ENCODE measurements at places on chromosomes 13 and 19.

DNA sequence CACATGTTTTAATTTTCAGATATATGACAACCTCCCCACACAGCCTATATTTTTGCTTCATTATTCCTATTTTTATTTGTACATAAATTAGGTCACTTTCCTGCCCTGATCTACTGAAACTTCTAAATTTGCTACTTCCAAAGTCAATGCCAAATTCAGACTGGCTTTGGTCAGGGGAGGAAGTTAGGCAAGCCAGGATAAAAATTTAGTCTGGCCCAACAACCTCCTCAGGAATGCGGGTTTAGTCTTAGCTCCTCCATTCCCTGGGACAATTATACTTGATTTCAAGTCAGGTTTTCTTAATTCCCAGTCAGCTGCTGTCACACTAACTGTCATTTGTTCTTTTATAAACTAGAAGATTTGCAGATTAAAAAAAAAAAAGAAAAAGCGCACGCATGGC is 84.3 kb downstream of the TM9SF2 start:
- DNase-seq: no peak

DNA sequence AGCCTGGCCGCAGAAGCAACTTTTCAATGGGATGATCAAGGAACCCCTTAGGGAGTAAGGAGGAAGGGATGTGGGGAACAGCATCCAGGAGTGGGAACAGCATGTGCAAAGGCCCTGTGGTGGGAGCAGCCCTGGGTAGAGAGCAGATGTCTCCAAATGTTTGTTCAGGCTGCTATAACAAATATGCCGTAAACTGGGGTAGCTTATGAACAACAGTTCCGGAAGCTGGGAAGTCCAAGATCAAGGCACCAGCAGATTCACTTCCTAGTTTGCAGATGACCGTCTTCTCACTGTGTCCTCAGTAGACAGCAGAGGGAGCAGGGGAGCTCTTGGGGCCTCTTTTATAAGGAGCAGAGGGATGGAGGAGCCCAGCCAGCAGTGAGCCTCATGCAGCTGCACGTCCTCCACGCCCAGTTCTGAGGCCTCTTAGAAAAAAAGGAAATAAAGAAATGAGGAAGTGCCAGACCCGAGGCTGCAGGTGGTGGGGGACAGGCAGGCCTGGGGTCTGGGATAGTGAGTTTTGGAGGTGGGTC is 4.2 kb upstream of the LRRC25 start:
- no peak for DNase-seq

GRCh38 chr19:31338069-31338776 is 11.0 kb downstream of the TSHZ3 start:
- DNase-seq: no peak

DNA sequence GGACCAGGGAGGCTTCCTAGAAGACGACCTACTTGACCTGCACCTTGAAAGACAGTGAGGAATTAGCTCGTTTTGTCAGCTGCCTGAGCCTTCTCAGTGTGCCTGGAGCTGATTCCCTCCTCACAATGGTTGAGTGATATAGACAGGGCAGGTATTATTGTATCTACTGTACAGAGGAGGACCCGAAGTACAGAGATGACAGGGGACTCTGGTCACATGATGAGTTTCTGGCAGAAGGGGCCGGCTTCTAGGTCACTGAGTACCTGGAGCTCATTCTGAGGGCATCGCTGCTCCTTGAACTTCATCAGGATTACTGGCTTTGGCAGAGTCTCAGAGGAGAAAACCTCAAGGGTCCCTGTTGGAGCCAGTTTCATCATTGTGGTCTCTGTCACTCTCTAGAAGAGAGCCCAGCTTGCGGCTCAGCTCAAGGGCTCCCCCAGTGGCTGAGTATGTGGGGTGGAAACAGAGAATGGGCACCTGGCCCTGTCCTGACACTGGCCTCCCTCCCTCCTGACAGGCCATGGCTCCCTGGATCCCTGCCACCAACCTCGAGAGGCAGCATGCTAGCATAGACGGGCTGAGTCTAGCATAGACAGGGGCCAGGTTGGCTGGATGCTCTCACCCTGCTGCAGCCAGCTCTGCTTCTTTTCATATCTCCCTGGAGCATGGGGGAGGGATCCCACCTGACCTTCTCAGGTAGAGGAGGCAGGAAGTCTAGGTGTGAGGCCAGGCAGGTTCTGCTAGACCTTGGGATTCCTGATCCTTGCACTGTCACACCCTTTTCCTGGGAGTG is 38.7 kb downstream of the NFIX start:
- DNase-seq: peak; percentile 23

DNA sequence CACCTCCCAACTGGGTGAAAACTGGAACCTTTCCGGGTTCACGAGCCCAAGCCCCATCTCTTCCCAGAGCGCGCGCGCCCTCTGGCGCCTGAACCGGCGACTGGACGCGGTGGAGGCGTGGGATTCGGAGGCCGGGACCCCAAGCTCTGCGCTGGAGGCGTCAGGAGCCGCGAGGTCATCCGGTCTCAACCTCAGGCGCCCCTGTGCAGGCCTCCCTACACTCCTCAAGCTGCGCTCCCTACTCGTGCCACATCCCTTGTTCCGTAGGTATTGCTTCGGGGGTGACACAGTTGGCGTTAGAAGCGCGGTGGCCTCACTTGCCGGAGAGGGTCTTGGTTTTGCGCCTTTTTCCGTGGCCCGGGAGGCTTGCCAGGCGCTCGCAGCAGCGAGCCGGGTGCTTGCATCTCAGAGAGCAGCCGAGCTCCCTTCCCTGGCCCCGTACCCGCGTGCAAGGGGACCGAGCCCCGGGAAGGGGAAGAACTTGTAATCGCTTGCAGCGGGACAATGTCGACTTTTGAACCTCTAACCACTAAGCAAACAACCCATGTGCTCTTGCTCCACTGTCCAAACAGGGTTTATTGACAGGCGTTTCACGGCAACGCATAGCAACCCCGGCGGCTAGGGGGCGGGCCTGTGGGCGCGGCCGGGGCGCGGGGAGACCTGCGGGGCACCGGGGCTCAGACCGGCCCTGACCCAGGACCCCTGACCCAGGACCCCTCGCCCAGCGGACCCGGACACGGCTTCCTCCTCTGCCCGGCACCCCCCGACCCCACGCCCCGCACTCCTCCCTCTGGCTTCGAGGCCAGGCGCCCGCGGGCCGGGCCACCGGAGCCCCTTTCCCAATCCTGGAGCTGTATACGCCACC is 8.5 kb downstream of the CDX2 start:
- DNase-seq: peak; percentile 27

GRCh38 chr19:38734176-38734425 is 10.2 kb downstream of the CAPN12 start:
- no peak for DNase-seq

DNA sequence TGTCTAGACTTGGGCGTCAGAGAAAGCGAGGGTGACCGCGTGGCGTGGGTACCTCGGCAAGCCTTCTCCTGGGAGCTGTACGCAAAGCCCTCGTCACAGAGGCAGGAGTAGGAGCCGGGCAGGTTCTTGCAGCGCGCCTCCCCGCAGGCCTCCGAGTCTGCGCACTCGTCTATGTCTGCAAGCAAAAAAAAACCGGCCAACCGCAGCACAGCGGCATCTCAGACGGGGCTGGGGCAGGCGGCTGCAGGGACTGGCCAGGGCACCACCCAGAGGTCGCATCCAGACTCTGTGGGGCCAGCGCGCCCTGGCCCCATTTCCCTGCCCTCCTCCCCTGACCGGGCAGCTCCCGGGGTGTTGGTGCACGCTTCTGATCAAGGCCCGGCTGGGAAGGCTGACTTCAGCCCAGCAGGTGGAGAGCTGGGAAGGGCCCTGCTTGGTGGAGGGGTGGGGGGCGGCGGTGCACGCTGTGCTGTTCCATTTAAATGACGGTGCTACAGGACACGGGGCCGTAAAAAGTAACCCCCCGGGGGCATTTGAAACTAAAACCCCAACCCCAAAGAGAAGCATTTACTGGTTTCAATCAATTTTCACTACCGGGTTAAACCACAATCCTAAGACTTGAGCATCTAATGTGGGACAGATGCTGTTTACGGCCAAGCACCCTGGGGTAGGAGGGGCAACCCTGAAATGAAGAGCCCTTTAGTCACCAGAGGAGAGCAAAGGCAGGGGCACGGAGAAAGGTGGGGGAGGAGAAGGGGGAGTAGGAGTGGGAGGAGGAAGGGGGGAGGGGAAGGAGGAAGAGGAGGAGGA is 28.2 kb downstream of the GAS6 start:
- no peak for DNase-seq

GRCh38 chr19:4539169-4539692 is 605 bp downstream of the LRG1 start:
- DNase-seq: no peak

DNA sequence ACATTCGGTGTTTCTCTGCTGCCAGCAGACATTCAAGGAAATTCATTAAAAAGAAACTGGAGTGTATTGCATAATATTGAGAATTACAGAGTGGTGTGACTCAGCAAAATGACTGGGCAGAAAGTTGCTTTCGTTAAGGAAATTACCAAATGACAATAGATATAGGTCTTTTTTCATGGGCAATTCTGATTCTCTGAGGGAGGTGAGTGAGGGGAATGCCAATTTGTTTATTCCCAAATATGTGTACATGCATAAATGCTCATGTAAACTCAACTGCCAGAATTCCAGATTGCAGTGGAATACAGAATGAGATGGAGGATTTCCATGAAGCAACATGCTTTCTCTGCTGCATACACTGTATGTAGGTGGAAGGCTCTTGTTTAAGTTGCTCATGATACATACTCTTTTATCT is 1730.1 kb downstream of the SLITRK5 start:
- DNase-seq: no peak

- no peak for DNase-seq
Observed at GRCh38 chr19:51815043-51815442, 20.1 kb downstream of the FPR3 start.

DNA sequence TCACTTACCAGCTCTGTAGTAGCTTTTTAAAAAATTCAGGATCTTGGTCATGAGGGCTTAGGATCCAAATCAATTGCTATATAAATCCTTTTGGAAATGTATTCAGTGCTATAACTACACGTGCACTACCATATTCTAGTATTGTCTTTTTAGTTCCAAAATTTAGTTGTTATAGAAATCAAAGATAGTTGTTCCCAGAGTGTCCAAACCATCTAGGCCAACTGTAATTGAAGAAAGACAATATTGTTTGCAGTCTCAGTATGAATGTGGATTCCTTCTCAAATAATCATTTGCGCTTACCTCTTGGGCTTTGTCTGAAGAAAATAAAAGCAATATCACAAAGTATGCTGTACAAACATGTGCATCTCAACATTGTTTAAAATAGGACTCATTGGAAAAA is 184.1 kb upstream of the EDNRB start:
- no peak for DNase-seq

GRCh38 chr19:34288381-34288780 is 34.0 kb downstream of the GARRE1 start:
- DNase-seq: no peak

DNA sequence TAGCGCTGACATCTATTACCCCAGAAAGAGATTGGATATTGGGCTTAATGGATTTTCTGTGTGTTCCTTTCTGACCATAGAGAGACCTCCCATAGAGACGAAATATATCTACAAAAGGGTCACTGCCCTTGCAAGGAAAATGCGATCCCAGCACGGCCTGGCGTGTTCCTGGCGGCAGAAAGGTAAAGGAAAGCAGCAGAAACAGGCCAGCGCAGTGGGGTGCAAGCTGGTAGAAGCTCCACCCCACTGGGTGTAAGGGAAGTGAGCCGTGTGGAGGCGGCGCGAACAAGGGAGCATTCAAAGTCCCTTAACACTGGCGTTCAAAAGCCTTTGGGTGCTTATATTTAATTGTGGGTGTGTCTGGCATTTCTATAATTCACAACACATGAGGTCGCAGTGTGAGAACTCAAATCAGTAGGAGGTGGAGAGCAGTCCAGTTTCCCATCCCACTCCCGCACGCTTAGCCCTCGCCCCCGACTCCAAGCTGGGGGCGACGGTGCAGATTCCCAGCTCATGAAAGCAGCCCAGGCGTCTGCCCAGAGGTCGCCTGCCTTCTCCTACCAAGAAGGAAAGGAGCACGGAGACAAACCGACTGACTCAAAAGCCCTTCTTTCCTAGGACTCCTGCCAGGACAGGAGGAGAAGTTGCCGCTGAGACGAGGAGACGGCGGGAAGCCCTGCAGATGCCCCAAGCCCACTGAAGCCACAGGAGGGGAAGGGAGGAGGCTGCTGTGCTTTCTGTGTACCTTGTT is 478.4 kb downstream of the FOXO1 start:
- no peak for DNase-seq

- no peak for DNase-seq
Observed at GRCh38 chr19:20640023-20640422, 21.3 kb downstream of the ZNF626 start.

DNA sequence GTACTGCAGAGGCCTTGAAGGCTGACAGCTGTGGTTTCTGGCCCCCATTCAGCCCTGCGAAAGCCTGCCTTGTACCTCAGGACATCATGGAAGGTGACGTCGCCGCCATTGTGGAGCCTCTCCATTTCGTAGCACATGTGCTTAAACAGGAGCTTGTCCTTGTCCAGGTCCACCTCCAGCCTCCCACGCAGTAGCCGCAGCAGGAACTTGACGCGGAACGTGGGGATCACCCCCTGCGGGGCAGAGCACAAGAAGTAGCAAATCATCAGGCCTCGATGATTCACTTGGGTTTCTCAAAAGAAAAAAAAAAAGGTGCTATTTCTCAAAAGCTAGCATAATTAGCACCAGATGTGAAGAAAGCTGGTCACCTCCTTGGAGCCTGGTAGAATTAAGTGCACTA is 351.0 kb downstream of the NALCN start:
- DNase-seq: no peak

DNA sequence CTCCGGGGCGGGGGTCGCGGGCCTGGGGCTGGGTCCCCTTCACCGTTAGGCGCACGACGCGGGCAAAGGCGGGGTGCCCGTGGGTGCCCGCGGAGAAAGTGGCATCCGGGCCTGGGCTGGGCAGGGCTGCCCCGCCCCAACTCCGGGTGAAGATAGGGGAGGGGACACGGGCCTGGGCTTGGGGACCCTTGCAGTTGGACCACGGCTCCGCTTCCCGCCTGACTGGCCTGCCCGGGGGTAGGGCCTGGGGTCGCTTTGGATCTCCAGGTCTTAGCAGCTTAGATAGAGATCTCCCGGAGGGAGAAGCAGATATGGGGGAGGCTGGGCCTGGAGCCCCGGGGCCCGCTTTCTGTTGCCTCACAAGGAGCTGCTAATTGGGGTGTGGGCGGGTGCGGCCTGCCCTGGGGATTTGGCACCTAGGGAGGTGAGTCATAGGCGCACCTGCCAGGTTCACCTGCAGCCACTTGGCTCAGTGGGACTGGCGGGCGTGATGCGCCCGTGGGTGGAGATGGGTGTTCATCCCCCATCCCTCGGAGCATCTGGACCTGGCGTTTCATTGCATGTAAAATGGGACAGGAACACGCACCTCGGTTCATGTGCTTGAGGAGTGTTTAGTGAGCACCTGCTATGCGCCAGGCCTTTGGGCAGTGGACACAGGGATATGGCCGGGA is 585 bp downstream of the MAP1S start:
- DNase-seq: peak; percentile 24

DNA sequence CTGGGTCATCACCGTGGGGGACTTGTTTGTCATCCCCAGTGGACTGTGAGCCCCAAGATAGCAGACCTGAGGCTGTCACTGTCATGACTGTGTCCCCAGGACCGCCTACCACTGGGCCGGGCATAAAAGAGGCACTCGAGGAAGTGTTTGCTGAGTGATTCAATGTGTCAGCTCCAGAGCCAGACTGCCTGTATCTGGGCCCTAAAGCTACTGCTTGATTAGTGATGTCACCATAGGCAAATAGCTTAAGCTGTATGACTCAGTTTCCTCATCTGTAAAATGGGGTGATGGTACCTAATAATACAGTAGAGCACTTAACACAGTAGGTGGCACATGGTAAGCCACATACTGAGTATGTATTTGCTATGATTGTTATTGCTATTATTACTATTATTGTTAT is 11.2 kb upstream of the CEACAM19 start:
- DNase-seq: no peak
